ENCODE measurements at places on chromosomes 3 and 15.

- no peak for DNase-seq
Measured at GRCh38 chr15:65180167-65180566, 5.0 kb downstream of the CLPX start.

- DNase-seq = no peak
Measured at GRCh38 chr3:55692295-55692956, 205.3 kb upstream of the WNT5A start.

DNA sequence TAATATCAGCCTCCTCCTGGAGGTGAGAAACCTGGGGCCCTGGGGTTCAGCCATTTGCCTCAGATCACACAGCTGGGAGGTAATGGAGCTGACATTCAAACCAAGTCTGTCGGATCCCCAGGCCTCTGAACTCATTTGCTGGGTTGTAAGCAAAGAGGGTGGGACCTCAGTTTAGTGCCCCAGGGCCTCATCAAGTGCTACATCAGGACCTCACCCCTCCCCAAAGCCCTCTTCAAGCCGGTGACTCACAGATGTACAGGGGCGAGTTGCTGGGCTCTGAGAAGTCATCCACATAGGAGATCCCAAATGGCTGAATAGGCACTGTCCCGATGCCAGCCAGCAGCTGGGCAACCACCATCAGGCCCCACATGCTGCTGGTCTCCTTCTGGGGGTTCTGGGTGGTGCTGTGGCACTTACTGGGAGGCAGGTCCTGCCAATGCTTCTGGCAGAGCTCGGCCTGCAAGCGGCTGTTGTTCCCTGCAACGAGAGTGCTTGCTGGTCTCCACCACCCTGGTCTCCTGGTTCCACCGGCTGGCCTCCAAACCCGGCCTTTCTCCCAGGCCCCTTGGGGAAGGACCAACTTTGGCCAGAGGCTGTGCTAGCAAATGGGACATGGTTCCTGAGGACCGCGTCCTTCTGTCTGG is 59.2 kb upstream of the RAB6B start:
- DNase-seq = no peak

DNA sequence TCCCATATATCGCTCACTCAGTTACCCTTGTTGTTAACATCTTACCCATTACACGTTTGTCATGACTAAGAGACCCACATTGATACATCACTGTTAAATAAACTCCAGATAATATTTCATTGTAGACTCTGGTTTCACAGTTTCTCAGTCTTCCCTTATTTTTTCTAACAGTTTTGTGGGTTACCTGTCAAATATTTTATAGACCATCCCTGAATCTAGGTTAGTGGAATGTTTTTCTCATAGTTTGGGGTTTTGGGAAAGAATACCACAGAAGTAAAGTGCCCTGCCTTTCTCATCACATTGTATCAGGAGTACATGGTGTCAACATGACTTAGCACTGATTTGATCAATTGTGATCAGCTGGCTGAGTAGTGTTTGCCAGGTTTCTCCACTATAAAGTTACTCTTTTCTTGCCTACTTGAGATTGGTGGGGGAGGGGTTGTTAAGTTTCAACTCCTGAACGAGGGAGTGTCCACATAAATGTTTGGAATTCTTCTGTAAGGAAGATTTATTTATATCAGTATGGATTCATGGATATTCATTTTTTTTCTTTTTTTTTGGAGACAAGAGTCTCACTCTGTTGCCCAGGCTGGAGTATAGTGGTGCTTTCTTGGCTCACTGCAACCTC is 25.9 kb downstream of the RNF111 start:
- no peak for DNase-seq

- DNase-seq = no peak
Measured at GRCh38 chr15:60373327-60373726, 24.5 kb downstream of the ANXA2 start.

GRCh38 chr3:57910990-57911389 is 97.2 kb upstream of the FLNB start:
- DNase-seq = no peak

DNA sequence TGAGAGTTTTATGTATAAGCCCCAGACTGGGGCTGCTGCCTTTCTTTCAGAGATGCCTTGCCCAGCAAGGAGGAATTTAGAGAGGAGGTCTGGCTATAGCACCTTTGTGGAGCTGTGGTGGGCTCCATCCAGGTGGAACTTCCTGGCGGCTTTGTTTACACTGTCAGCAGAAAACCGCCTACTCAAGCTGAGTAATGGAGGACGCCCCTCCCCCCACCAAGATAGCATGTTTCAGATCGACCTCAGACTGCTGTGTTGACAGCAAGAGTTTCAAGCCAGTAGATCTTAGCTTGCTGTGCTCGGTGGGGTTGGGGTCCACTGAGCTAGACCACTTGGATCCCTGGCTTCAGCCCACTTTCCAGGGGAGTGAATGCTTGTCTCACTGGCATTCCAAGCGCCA is 155.6 kb downstream of the STXBP5L start:
- DNase-seq = no peak

DNA sequence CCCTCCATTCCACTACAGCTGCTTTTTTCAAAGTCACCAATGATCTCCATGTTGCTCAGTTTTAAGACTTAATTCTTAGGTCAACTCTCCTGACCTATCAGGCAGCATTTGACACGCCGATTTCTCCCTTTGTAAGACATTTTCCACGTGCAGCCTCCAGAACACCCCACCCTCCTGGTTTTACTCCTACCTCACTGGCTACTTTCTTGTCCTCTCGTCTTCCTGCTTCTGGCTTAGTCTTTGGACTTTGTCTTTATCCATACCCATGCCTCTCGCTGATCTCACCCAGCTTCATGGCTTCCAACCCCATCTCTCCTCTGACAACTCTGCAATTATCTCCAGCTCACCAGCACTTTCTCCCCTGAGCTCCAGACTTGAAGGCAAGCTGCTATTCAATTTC is 99.3 kb upstream of the UMPS start:
- no peak for DNase-seq

- DNase-seq = no peak
Measured at GRCh38 chr3:58071480-58071971, 63.3 kb downstream of the FLNB start.

DNA sequence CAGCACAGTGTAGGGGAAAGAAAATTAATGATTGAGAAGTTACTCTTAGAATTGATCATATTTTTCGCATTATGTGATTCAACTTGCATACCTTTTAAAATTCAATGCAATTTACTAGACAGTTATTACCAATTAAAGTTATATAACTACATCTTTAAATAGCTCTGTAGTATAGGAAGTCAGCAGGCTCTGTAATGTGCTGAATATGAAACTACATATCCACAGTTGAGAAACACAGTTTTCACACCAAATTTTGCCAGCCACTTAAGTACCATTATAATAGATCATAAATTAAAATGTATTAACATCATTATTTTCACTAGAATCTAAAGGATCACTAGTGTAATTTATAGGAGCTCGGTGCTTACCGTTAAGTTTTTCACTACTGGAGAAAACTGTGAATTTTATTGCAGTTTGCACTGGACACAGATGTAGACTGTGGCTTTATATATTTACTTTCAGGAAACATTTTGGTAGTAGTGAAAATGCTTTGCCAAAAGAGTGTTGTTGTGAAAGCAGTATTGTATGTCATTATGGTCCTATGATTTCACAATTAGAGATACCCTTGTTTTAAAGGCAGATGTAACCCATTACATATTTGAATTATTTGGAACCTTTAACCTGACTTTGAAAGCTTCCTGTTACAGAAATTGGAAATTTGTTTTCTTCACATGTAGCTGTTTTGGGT is 113.6 kb downstream of the PLCL2 start:
- DNase-seq = no peak

DNA sequence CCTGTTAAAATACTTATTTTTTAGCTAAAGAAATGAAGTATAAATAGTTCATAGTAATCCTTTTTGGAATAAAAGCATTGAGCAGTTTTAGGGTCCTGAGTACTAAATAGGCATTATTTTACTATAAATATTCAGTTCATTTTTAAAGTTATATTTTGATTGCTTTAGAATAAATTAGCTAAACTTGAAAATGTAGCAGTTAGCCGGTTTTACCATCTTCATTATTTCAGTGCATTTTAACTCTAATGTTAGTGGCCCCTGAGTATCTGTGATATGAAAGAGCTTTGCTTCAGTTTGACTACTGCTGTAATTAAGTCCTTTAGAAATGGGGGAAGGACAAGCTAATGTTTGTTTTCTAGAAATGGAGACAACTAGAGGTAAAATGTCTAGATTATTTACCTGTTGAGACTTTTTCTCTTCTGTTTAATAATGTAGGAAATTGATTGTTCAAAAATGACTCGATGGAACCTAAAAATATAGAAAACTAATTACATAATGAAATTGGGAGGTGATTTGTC is 3.6 kb downstream of the SMC4 start:
- no peak for DNase-seq

GRCh38 chr3:129650256-129650872 is 43.9 kb upstream of the PLXND1 start:
- peak; percentile 22 for DNase-seq

- DNase-seq = no peak
Measured at GRCh38 chr3:102454181-102454580, 19.4 kb downstream of the ZPLD1 start.

- DNase-seq = no peak
Measured at GRCh38 chr3:24161841-24162240, 216.8 kb downstream of the NR1D2 start.

- DNase-seq = no peak
Measured at GRCh38 chr15:33068511-33068990, 126.0 kb downstream of the FMN1 start.

GRCh38 chr15:43957724-43958123 is 130.9 kb downstream of the WDR76 start:
- DNase-seq = no peak

DNA sequence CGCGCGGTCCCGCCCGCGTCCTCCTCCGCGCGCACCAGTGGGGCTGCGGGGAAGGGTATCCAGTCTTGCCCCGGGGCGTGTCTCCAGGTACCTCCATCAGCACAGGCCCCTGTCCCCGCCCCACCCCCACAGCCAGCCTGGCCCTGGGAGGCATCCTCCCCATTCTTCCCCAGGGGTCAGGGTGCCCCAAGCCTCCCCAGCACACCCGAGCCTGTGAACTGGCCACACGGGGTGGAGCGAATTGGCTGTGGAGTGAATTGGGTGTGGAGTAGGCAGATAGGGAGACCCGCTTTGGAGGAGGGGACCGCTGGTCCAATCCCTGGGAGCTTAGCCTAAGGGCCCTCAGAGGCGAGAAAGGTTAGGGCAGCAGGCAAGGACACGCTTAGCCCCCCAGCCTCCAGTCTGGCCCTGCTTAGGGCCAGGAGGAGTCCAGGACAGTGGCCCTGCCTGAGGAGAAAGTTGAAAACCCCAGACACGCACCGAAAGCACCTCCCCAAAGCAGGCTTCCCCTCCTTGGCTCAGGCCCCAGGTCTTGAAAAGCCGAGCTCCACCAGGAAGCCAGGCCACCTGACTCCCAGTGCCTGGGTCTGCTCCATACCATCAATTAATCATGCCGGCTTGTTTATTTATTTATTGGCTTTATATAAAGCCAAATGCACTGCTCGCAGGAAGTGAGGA is 107.7 kb upstream of the SLC6A11 start:
- no peak for DNase-seq

- no peak for DNase-seq
Measured at GRCh38 chr3:54951405-54951804, 23.5 kb upstream of the LRTM1 start.

DNA sequence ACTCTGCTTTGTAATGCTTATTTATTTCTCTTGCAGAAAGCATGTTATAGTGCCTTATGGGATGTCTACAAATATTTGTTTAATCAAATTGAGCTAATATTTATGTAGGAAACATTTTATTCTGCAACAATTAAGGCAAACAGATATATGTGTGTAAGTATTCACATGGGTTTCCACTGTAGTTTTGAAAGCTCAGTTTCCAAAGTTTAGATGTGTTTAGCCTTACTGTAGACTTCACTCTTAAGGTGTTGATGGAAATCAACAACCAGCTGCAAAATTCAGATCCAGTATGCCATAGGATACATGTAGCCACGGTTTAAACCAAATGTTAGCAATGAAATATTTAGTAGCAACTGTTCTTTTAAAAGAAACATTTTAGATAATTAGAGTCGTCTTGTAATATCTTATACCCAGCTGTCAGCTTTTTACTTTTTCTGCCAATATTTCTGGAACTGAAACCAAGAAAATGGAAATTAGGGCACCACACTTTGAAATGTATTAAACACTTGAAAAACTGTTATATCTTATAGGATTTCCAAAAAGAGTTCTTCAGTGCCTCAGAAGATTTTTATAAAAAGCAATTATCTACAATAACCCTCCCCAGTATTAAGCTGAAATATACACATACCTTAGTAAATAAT is 18.5 kb downstream of the PIK3CA start:
- no peak for DNase-seq

DNA sequence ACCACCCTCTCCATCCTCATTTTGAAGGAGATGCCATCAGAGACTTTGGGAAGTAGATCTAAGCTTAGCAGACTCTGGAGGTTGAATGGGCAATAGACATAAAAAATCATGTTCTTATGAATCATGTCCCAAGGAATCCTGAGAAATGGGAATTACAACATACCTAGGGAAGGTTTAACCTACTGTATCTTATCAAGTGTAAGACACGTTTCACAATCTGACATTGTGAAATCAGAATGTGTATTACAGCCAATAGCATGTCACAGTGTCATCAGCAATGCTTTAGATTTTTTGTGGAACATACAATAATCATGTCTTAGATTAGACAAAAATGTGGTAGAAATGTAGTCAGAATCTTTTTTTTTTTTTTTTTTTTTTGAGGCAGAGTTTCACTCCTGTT is 332.4 kb upstream of the TLE3 start:
- DNase-seq = no peak

DNA sequence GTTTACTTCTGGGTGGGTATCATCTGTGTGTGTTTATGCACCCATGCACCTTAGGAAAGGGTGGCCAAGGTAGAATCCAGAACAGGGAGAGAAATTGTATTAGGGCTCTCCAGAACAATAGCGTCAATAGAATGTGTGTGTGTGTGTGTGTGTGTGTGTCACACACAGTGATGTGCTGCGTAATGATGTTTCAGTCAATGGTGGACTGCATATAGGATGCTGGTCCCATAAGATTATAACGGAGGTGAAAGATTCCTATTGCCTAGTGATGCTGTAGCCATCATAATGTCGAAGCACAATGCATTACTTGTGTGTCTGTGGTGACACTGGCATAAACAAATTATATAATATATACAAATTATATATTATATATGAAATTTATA is 69.3 kb upstream of the PRR23C start:
- DNase-seq = no peak

GRCh38 chr3:47298439-47298838 is 15.7 kb downstream of the KLHL18 start:
- DNase-seq = no peak

DNA sequence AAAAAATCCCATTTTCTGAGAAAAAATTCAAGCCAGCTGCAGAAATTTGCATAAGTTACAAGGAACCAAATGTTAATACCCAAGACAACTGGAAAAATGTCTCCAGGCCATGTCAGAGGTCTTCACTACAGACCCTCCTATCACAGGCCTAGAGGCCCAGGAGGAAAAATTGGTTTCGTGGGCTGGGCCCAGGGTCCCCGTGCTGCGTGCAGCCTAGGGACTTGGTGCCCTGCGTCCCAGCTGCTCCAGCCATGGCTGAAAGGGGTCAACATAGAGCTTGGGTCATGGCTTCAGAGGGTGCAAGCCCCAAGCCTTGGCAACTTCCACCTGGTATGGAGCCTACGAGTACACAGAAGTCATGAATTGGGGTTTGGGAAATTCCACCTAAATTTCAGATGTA is 78.0 kb downstream of the MYH15 start:
- no peak for DNase-seq
